ENCODE measurements at places on chromosomes 11 and 22.

GRCh38 chr11:120334332-120334731, 1.9 kb upstream of the ARHGEF12 start:
- DNase-seq, result no peak

DNA sequence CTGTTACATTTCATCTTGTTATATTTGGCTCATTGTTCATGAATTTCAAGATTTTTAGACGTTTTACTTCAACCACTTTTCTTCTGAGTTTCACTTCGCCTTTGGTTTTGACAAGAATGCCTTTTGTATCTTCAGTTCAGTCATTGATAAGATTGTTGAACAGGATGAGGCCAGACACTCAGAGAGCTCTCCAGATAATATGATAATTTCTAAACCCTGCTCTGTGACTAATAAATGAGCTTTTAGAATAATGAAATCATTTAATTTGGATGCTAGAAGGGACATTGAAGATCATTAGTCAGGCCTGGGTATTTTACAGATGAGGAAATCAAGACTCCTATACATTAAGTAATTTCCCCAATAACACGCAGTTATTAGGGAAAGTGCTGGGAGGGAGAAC, 37.2 kb upstream of the GRAMD1B start:
- no peak for DNase-seq

- DNase-seq, result no peak
Observed at GRCh38 chr11:15490535-15490934, 375.8 kb downstream of the INSC start.

- no peak for DNase-seq
Observed at GRCh38 chr11:95524314-95525036, 265.1 kb downstream of the FAM76B start.

GRCh38 chr22:49087716-49088601, 739.7 kb downstream of the BRD1 start:
- no peak for DNase-seq

DNA sequence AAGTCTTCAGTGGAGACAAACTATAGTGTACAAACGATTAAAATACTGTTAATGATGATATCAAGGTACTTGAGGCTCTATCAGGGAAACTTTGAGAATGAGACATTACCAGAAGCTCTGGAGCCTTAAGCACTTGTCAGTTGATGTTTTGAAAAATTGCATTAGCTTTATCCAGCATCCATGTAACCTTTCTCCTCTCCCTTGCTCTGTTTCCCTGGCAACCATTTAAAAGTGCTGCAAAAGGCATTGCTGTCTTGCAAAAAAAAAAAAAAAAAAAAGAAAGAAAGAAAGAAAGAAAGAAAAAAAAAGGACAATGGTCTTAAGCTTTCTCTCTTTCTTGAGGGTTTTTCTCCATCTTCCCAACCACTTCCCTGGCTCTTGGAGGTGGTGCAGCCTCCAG, 787.0 kb downstream of the OPCML start:
- no peak for DNase-seq

GRCh38 chr11:118901494-118902335, 18.0 kb downstream of the CXCR5 start:
- DNase-seq, result no peak

GRCh38 chr11:65058012-65058411, 341 bp downstream of the NAALADL1 start:
- DNase-seq, result no peak

GRCh38 chr22:46972256-46972655, 209.8 kb downstream of the TBC1D22A start:
- no peak for DNase-seq
